ENCODE measurements at places on chromosomes 1 and 21.

DNA sequence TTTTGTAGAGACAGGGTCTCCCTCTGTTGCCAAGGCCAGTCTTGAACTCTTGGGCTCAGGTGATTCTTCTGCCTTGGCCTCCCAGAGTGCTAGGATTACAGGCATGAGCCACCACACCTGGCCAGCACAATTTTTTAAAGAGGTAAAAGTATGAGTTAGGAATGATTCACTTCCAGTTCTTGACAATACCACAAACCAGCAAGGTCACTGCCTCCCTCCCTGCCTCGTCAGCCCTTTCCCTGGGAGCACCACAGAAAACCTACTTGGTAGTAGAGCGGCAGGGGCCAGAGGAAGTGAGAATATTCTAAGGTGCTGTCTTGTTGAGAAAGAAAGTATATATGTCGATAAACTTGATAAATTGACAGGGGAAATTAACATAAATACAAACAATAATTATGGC lies 10.8 kb upstream of the CDA start:
- DNase-seq = no peak

- DNase-seq = peak; percentile 51
These were observed 754 bp upstream of the LSS start for GRCh38 chr21:46229133-46229922.

DNA sequence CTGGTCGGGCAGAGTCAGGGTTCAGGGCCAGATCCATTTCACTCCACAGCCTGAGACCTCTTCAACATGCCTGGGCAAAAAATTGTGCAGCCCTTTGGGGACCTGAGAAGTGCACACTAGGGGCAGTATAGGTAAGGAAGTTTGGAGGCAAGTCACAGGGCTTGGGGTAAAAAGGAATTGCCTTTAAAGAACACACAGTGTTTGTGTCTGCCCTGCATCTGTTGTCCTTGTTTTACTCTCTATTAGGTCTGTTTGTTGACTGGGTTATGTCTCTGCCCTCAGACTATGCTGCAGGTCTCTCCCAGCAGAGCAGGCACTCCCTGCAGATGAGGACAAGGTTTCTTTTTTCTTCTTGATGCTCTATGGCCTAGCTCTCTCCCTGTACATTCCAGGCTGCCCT lies 22.0 kb downstream of the LDLRAD2 start:
- DNase-seq = no peak

- DNase-seq = no peak
These were observed 10.0 kb upstream of the TGFBR3 start for GRCh38 chr1:91895832-91896556.

DNA sequence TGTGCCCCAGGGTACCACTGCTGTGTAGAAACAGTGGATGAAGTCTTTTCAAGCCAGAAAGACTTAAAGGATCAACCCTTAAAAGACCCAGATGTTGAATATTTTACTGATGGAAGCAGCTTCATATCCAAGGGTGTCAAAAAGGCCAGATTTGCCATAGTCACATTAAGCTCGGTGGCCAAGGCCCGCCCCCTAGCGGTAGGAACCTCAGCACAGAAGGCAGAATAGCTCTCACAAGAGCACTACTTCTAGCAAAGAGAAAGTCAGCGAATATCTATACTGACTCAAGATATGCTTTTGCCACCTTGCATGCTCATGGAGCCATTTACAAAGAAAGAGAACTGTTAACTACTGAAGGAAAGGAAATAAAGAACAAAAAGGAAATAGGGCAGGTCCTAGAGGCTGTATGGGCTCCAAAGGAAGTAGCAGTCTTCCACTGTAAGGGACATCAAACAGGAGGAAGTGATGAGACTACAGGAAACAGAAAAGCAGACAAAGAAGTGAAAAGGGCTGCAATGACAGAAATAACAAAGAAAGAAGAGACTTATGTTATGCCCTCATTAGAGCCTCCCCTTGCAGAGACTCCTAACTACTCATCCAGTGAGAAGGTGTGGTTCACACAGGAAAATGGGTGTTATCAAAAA lies 90.5 kb downstream of the LIPI start:
- peak; percentile 16 for DNase-seq

DNA sequence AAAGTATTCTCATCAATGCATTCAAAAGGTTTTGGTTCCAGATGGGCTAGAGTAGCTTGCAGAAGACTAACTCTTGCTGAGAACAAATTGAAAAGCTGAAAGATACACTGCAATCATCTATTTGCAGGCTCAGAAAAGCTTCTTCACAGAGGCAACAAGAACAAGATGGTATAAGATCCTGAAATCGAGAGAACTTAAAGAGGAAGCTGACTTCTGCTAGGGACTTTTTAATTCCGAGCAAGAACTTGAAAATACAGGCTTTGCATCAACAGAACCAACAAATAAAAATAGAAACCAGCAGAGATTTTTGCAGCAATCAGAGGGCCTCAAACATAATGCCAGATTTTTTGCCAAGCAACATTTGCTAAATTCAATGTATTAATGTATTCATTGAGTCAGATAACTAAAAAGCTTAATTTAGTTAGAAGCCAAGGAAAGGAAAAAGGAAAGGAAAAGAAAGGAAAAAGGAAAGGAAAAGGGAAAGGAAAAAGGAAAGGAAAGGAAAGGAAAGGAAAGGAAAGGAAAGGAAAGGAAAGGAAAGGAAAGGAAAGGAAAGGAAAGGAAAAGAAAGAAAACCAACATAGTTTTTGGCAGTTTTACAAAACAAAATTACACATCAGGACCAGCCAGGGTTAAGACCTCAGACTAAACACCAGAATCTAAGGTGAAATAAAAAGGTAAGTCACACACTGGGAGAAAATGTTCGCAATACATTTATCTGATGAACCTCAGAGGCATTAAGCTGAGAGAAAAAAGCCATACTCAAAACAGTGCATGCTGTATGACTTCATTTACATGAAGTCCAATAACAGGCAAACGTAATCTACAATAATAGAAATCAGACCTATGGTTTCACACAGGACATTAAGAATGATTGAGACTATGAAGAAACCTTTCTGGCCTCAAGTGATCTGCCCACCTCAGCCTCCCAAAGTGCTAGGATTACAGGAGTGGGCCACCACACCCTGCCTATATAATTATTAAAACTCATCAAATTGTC lies 42.6 kb downstream of the FAF1 start:
- DNase-seq = no peak

DNA sequence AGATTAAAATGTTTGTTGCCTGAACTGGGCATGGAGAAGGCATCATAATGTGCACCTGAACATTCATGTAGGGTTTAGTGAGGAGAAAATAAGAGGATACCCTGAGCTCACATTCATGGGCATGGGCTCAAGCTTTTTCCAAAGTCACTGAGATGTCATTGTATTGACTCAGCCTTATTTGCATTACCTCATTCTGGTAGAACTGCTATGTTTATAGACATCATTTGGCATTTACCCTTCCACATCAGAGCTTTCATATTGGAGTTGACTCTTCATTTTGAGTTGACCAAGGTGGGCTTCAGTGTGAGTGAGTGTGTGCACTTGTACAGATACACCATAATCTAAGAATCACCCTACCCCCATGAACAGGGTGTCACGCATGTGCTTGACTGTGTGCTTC lies 143.2 kb downstream of the PBX1 start:
- no peak for DNase-seq

GRCh38 chr1:225877580-225877979 lies 4.6 kb downstream of the TMEM63A start:
- DNase-seq = peak; percentile 42

DNA sequence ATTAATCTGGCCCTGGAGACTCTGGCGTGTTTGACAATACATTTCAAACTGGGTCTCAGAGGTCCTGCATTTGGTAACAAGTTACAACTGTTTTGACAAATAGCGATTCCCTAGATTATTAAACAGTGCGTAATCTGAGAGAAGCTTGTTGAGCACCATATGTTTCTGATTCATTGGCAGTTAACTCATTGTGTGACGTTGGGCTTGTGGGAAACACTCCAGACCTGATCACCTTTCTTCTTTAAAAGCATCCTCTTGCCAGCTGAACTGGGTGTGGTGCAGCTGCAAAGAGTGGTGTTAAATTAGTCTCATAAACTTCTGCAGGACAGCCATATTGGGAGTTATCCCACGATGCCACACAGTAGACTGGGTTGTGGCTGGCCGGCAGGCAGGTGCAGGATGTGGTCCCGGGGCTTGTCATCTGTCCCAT lies 82.7 kb downstream of the CDC7 start:
- DNase-seq = peak; percentile 26

GRCh38 chr1:44553771-44554170 lies 120.5 kb downstream of the TMEM53 start:
- DNase-seq = peak; percentile 84

GRCh38 chr1:188281921-188282320 lies 1453.2 kb downstream of the PLA2G4A start:
- DNase-seq = no peak

- no peak for DNase-seq
These were observed 162.6 kb downstream of the TSEN15 start for GRCh38 chr1:184214128-184214527.

DNA sequence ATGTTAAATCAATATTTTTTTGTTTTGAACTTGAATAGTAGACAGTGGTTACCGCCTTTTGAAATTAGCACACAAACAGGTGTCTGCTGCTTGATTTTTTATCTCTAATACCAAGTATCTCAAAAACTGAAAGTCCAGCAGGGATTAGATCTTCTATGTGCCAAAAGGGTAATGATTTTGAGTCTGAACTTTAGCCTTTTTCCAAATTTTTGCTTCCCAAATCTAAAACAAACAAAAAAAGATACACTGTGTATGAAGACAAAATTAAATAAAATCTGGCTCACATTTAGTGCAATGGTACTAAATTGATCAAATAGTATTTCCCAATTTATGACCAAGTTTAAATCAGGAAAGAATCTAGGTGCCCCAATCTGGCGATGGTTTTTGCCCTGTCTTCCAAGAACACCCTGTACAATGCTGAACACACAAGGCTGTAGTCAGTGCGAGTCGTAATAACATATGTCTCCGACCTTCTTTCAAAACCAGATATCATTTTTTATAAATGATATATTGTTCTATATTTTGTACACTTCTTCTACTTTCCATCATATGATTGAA lies 40.5 kb downstream of the PLPPR4 start:
- no peak for DNase-seq

DNA sequence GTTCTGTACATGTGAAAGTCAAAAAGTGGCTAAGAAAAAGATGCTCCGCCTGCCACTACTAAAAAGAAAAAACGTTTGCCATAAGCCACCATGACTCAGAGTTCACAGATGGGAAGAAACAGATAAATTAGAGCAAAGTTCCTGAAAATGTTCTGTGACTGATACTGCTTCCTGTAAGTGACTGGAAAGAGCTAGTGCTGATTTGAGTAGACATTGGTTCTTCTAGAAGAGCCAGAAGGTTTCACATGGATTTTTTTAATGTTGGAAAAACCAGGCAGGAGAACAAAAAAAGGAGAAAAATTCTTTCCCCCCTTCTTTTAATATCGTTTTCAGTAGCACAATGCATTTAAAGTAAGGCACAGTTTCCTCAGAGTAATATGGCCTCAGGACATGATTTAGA lies 221.4 kb downstream of the HLX start:
- DNase-seq = no peak
